Endothelial cell (in vitro differentiated cells): ENCODE measurements at places on chromosomes 1 and 21.

DNA sequence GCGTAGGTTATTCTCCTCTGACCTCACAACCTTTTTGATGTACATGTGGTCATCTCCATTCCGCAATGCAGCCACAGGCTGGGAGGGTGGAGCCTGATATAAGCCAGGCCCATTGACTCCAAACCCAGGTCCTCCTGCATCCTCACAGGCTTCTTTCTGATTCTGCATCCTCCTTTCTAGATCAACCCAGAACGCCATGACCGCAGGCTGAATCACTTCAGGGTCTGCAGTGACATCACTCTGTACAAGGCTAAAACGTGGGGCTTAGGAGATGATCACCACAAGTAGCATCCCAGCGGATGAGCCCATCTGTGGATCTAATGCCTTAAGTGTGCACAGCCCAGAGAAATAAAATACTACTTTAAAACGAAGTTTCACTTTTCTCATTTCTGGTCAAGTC, 16.1 kb downstream of the EBNA1BP2 start:
- H3K27me3 ChIP-seq = peaks cover 5% of the 10 kb centered on the region
- no peaks in the 10 kb centered on the region for H3K36me3 ChIP-seq

- H3K4me3 ChIP-seq = no peak overlapping the region
- H3K4me1 ChIP-seq = peaks cover 10% of the 10 kb centered on the region
- H3K27me3 ChIP-seq = peaks cover 3% of the 10 kb centered on the region
- H3K27ac ChIP-seq = no peak overlapping the region
- DNase-seq = no peak
- no peaks in the 10 kb centered on the region for H3K36me3 ChIP-seq
These were observed 1.9 kb upstream of the MYBPH start for GRCh38 chr1:203177470-203178039.

DNA sequence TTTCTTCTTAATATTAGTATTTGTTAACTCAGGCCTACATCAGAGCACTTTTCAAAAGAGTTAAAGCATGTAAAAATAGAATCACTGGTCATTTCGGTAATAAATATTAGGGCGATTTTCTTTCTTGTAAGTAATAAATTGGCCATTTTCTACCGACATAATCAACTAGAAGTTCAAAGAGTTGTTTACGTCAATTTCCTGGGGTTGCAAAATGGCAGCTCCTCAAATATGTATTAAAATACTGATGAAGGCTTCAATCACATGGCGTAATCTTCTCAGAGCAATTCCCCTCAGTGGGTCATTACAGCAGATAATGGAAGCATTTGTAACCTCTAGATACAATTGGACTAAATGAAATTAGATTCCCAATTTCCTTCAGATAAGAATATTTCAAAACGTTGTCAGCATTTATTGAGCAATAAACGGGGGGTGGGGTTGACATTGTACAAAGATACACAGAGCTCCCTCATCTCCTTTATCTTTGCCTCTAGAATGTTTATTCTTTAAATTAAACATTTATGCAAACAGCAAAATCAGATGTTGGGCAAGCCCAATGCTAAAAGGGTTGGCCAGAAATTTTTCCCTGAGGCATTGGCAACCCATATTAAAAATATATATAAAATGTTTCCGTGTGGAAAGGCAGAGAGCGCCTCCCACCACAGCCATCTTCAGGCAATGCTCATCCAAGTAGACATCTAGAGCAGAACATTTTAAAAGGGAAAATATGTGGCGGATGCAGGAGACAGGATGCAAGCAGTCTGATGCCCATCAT, 240.6 kb downstream of the NCAM2 start:
- DNase-seq = no peak
- H3K27me3 ChIP-seq = no peaks in the 10 kb centered on the region
- H3K4me1 ChIP-seq = peaks cover 4% of the 10 kb centered on the region

- H3K4me3 ChIP-seq = no peak overlapping the region
- no peaks in the 10 kb centered on the region for H3K27me3 ChIP-seq
- DNase-seq = peak; percentile 69
- no peaks in the 10 kb centered on the region for H3K36me3 ChIP-seq
- H3K4me1 ChIP-seq = no peaks in the 10 kb centered on the region
These were observed 16.9 kb upstream of the EFCAB14 start for GRCh38 chr1:46735708-46736324.

- H3K27ac ChIP-seq = no peak overlapping the region
- no peak overlapping the region for H3K4me3 ChIP-seq
- H3K4me1 ChIP-seq = peaks cover 23% of the 10 kb centered on the region
- no peak for DNase-seq
- no peaks in the 10 kb centered on the region for H3K36me3 ChIP-seq
- peaks cover 7% of the 10 kb centered on the region for H3K27me3 ChIP-seq
These were observed 10.5 kb upstream of the PRXL2B start for GRCh38 chr1:2575801-2576663.

DNA sequence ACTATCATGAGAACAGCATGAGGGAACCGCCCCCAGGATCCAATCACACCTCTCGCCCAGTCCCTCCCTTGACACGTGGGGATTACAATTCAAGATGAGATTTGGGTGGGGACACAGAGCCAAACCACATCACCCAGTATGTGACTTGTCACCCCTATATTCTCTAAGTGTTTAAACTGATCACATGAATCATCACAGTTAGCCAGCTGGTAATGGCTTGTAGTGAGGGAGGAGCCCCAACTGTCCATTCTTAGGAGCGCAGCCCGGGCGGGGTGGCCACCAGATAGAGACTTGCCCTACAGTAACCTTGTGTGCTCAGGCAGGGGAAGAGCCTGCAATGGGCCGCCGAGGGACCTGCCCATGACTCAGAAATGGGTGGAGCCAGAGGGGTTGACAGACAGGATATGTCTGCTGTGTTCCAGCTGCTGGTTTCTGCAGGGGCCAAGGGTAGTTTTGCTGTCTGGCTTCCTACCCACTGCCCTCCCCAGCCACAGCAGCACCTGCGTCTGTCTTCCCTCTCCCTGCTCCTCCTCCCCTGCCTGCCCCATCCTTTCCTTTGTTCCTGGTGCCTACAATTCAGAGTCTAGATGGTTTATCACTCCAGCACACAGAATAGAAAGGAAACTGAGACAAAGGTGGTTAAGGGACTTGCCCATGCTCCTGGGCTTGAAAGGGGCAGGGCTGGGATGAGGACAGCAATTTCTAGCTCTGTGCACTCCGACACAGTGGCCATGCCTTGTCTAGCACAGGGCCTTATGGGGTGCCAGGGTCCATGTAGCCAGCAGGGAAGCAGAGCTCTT, 9.2 kb downstream of the ABCG1 start:
- peaks cover 29% of the 10 kb centered on the region for H3K36me3 ChIP-seq
- H3K27ac ChIP-seq = peak overlapping the region; percentile 85
- peaks cover 50% of the 10 kb centered on the region for H3K4me1 ChIP-seq
- H3K27me3 ChIP-seq = peaks cover 6% of the 10 kb centered on the region
- DNase-seq = peak; percentile 61
- H3K4me3 ChIP-seq = peak overlapping the region; percentile 42

GRCh38 chr1:92587445-92587844, 100.7 kb upstream of the GFI1 start:
- H3K36me3 ChIP-seq = peaks cover 21% of the 10 kb centered on the region
- no peak overlapping the region for H3K27ac ChIP-seq
- DNase-seq = no peak
- peaks cover 2% of the 10 kb centered on the region for H3K27me3 ChIP-seq
- H3K4me3 ChIP-seq = no peak overlapping the region
- no peaks in the 10 kb centered on the region for H3K4me1 ChIP-seq

DNA sequence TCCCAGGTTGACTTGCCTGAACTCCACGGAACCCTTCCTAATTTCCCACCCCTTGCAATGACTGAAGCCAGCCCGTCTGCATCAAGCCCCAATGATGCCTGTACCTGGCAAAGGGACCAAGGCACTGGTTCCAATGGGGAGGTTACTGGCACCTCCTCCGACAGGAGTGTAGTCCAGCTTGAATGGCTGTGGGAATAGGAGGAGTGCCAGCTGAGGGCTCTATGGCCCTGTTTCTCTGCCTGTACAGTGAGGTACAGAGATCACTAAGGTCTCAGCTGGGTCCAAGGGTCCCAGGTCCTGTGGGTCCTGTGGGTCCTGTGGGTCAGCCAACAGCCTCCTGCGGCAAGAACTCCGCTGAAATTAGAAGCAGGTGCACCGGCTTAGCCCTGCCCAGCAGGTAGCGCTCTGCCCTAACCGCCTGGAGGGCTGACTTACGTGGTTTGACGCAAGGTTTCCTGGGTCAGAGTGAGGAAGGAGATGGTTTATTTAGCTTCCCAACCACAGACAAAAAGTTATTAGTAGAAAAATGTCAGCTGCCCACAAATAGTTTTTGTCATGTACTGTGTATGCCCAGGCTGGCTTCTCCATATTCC, 9.9 kb upstream of the SPRR4 start:
- no peak overlapping the region for H3K4me3 ChIP-seq
- peaks cover 4% of the 10 kb centered on the region for H3K27me3 ChIP-seq
- no peaks in the 10 kb centered on the region for H3K4me1 ChIP-seq
- no peak for DNase-seq
- H3K27ac ChIP-seq = no peak overlapping the region
- no peaks in the 10 kb centered on the region for H3K36me3 ChIP-seq
